Suppressor macrophage (primary cell): ENCODE measurements at places on chromosomes 5 and 9.

- no peak for DNase-seq
These were observed 30.0 kb downstream of the FGF18 start for GRCh38 chr5:171449426-171449825.

DNA sequence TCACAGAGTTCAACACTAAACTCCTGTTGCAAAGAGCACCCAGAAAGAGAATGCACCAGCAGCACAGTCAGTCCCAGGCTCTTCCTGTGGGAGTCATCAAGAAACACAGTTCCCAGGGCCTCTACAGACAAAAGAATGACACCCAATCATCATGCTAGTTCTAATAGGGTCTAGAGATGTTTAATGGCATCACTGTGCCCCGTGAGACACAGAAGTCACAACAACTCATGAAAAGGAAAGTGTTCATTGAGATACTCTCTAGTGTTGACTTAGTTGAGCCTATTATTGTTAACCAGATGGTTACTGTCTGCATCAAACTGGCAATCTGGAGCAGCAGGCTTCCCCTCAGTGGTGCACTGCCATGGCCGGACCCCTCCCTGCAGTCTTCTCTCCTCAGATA lies 1.6 kb downstream of the KLHL3 start:
- DNase-seq, result no peak

DNA sequence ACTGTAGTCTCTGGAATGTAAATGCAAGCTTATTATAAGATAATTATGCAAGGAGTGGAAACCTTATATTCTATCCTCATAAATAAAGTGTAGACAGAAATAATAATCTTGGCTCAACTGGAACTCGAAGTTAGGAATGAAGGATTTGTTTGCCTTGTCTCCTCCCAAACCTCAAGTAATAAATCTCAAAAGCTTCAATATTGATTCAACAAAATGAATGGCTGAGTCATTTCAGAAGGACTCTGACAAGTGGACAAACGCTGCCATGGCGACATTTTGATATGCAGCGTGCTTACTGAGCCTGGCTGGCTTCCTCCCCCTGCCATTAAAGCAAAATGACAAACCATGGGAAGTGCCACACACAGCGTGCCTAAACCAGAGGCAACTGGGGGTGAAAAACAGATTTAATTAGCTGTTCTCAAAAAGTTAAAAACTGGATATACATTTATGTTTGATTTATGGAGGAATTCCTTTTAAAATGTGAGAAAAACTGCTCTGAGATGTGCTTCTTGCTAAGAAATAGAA lies 10.5 kb upstream of the ADGRV1 start:
- DNase-seq, result no peak

DNA sequence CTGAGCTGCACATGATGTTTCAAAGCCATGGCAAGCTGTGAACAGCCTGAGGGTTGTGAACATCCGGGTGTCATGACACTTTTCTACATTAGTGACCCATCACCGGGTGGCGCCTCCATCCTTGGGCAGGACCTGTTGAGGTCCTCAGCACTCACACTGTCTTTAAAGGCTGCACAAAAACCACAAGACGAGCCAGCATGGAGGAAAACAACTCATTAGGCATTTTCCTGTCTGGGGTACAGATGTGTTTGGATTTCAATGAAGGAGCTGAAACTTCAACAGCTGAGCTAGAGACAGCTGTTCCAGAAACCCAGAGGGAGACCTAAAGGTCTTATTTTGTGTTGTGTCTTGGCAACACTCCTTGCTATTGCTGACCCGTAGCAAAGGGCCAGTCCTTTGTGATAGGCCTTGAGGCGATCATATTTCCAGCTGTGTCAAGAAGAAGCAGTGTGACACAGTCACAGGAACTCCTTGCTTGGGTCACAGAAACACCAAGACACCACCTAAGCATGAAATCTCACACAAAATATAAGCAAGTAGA lies 151.8 kb upstream of the VLDLR start:
- peak; percentile 22 for DNase-seq

GRCh38 chr9:80144856-80145255 lies 573.1 kb downstream of the TLE4 start:
- DNase-seq, result no peak

GRCh38 chr9:114503009-114503408 lies 2.3 kb downstream of the WHRN start:
- DNase-seq, result no peak

- DNase-seq, result no peak
These were observed 19.6 kb downstream of the IPPK start for GRCh38 chr9:92650296-92650695.

DNA sequence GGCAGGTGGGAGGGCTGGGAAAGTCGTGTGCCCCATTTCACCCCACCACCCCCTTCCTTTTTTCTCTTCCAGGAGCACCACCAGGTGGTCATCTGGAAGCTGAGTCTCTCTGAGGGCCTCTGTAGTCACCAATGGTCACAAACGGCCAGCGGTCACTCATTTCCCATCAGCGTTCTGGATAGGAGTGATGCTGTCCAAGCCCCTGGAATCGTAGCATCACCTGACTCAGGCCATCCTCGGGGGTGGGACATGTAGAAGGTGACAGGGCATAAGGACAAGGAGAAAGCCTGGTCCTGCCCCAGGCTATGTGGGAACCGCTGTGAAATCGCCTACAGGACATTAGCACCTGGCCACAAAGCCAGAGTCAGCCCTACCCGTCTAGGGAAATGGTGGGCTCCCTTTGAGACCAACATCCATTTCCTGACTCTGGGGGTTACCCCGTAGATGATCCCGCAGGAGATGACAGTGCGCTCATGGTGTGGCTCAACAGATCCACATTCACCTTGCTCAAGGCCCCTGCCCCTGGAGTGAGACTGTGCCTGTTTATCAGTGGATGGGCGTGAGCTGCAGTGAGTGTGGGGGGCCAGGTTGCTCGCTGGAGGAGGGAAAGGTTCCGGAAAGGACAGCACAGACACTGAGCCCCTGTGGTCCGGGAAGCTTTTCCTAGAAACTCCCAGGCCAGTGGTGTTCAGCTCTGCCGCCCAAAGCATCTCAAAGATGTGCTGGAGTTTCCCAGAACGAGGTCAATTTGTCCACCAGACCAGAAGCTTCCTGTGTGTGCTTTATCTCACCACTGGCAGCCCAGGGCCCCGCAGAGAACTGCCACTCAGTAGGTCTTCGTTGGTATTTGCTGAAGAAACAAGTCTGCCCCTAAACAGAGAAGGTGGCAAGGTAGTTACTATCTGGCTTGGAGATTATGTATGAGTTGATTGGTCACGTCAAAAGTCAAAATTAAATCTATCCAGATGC lies 61.1 kb upstream of the UNC5A start:
- no peak for DNase-seq

GRCh38 chr9:111917201-111917600 lies 20.6 kb downstream of the UGCG start:
- DNase-seq, result no peak

DNA sequence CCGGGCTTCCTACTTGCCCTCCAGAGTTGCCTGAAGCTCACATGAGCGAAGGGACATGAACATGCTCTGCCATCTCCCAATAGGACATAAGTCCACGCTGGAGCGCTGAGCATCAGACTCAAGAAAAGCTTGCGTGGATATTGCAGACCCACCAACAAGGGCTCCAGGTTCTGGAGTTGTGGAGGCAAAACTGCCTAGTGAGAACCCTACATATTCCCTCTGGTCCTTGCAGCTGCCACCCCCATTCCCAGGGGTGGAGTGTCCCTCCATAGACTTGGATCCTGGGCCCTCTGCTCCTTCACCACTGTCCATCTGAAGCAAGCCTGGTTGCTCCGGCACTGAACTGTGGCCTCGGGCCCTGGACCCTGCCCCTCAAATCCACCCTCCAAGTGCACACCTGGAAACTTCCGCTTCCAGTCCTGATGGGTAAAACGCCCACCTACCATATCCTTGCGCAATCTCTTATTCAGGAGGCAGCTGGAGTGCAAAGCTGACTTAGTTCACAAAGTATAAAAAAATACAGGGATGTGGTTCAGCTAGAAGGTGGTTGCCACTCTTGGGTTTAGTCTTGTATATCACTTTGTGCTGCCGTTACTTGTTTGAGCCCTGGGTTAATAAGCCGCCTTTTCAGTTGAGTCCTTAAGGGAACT lies 28.0 kb downstream of the HRH2 start:
- DNase-seq, result no peak

- DNase-seq, result no peak
These were observed 20.4 kb downstream of the FBXO10 start for GRCh38 chr9:37555786-37556185.

GRCh38 chr9:129282731-129283211 lies 104.7 kb upstream of the IER5L start:
- DNase-seq, result peak; percentile 26

DNA sequence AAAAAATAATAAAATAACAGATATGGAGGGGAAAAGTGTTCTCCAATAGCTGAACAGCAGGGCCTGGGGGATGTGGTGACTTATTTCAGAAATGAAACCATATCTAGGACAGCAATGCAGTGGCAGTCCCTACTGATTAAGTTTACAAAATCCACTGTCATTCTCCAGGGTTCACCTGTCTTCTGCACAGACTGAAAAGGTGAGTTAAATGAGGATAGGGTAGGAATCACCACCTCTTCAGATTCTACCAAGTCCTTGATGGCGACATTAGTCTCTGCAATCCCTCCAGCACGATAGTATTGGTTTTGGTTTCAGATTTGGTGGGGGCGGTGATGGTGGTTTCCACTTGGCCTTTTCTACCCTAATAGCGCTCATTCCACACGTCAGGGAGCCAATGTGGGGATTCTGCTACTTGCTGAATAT lies 32.3 kb upstream of the NPM1 start:
- no peak for DNase-seq

DNA sequence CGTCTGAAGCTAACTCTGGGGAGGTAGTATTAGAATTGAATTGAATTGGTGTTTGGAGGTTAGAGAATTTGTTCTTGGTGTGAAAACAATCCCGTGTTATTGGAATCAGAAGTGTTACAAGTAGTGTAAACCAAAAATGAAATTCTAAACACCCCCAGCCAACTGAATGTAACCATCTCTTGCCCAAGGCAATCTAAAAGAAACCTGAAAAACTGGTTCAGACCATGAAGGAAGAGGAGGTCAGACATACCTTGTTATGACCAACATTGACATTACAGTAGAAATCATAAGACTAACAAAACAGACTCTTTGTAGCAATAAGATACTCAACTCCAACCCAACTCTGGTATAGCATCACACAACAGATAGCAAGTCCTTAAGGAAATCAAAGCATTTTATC lies 159.0 kb downstream of the TUSC1 start:
- DNase-seq, result no peak

- no peak for DNase-seq
These were observed 4.0 kb upstream of the GADD45G start for GRCh38 chr9:89600831-89601230.

- DNase-seq, result no peak
These were observed 252.1 kb downstream of the SMARCA2 start for GRCh38 chr9:2267181-2267745.

GRCh38 chr9:122325124-122325523 lies 45.7 kb upstream of the PTGS1 start:
- DNase-seq, result no peak

GRCh38 chr5:59041355-59041754 lies 458.5 kb downstream of the RAB3C start:
- no peak for DNase-seq

- no peak for DNase-seq
These were observed 127.0 kb upstream of the PALM2AKAP2 start for GRCh38 chr9:109652971-109653370.

DNA sequence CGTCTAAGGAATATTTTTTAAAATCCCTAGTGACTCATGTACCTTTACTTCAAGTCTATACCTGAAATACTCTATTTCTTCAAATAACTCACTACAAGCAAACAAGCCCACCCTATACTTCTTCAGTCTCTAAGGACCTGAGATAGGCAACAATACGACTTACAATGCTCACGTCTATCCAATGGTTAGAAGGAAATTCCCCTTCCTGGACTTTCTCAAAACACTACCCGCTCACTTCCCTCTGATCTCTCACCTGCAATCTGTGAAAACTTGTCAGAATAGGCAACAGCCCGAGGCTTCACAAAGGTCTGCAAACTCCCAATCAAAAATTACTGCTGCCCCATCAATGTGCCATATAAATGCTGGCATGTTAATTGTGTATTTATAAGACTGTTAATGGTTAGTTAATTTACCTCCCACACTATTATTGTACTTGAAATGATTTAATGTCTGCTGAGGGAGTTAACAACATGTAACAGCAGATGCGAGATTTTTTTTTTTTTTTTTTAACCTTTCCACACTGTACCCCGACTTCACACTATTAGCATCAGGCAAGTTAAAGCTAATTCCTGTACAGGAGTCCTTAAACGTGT lies 27.3 kb downstream of the MAPKAP1 start:
- no peak for DNase-seq

DNA sequence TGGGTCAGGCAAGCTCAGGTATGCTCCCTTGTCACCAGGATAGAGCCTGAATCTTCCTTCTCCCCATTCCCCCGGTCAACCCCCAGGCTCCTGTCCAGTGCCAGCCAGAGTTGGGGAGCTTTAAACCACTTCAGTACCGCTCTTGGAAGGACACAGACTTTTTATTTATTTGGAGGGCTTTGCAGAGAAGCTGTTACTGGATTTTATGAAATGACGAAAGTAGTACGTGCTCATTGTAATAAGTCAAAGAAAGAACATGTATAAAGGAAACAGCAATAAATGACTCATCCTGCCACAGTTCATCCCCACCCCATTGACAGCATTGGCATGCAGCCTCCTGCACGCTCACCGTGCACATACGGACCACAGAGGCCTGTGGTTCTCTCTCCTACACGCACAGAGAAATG lies 230.3 kb downstream of the AUH start:
- peak; percentile 37 for DNase-seq

DNA sequence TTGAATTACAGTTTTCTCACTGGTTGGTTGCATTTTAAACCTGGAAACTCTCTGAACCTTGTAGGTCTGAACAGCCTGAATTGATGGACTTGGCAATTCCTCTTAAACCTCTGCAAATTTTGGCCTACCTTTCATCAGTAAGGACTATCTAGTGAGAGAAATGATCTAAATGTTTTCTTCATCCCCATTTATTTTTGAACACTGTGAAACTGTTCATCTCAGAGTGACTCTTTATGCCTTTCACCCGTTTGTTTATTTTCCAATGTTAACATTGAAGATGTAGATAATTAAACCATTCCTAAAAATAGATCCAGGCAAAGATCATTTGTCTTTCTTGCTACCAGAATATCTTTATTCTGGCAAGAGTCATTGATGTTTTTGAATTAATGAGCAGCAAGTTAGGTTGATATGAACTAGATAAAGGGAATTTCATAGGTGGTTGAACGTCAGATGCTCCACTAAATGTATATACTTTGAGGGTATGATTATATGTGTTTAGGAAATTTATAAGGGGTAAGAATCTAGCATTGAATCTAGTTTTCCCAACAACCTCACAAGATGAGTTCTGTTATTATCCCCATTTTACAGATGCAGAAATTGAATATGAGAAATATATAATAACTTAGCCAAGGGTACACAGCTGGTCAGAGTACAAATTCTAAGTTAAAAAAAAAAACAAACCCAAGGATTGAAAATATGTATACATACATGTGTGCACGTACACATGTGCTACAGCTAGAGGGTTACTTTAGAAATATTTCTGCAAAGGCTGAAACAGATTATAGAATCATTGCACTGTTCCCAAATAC lies 3.4 kb downstream of the CPEB4 start:
- no peak for DNase-seq

- DNase-seq, result no peak
These were observed 82.5 kb upstream of the SMIM23 start for GRCh38 chr5:171703146-171703545.
